M059J (cell line): ENCODE measurements at places on chromosomes 4 and X. TPM values are rescaled to one million over a fixed set of nuclear protein-coding genes. Genes with fewer than 3 reads are reported as not detected.

The DGKK gene
- 0.05 TPM in 1 of 2 replicates, not detected in the other for total RNA-seq

The GPC4 gene
- 8.6 and 17.7 TPM in 2 replicates for total RNA-seq

- no peak for DNase-seq
Measured at GRCh38 chrX:36534900-36535299, 473.3 kb upstream of the FAM47C start.

- no peak for DNase-seq
Measured at GRCh38 chrX:105241056-105241455, 20.6 kb upstream of the TEX13A start.

GRCh38 chrX:43741843-43742573, 85.9 kb downstream of the MAOA start:
- peak; percentile 23 for DNase-seq
